ENCODE measurements at places on chromosomes 4 and X.

DNA sequence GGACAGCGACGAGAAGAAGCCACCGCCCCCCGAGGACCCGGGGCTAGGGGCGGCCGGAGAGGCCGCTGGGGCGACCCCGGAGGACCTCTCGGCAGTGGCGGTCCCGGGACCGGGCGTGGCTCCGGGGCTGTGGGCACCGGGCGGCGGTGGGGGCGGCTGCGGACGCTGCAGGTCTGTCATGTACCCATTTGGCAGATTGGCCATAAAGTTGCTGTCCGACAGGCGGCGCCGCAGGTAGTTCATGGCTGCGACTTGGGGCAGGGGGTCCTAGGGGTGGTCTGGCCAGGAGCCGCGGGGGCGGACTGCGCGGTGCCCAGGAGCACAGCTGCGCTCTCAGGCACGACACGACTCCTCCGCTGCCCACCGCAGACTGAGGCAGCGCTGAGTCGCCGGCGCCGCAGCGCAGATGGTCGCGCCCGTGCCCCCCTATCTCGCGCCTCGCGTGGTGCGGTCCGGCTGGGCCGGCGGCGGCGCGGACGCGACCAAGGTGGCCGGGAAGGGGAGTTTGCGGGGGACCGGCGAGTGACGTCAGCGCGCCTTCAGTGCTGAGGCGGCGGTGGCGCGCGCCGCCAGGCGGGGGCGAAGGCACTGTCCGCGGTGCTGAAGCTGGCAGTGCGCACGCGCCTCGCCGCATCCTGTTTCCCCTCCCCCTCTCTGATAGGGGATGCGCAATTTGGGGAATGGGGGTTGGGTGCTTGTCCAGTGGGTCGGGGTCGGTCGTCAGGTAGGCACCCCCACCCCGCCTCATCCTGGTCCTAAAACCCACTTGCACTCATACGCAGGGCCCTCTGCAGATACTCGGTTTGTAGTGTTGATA, at the start of gene SYN1:
Gene SYN1, minus strand, starts transcription at position 372 of the 817 bp plus-strand sequence. Its CDS starts 129 bp downstream, at position 243.
- DNase-seq, result peak; percentile 70

DNA sequence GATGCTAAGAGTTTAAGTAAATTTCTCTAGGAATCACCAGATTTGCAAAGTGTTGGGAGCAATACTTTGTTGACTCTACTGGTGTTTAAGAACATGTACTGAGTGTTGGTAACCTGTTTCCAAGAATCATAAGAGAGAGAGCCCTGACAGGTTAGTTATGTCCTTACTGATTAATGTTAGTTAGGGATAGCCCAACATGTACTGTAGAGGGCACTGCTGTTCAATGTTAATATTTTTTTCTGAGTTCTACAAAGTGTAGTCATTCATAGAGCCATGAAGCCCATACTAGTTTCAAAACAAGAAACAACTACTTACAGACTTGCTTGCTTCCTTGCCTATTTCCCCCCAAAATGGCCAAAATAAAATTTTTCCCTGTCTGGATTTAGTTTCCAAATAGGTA, 11.9 kb downstream of the TMPRSS11D start:
- DNase-seq, result peak; percentile 3

GRCh38 chr4:6031846-6032245, 13.6 kb upstream of the C4orf50 start:
- DNase-seq, result no peak

GRCh38 chr4:124899997-124900396, 187.5 kb upstream of the ANKRD50 start:
- DNase-seq, result no peak

GRCh38 chr4:64940698-64941097, 531.4 kb upstream of the TECRL start:
- DNase-seq, result no peak

DNA sequence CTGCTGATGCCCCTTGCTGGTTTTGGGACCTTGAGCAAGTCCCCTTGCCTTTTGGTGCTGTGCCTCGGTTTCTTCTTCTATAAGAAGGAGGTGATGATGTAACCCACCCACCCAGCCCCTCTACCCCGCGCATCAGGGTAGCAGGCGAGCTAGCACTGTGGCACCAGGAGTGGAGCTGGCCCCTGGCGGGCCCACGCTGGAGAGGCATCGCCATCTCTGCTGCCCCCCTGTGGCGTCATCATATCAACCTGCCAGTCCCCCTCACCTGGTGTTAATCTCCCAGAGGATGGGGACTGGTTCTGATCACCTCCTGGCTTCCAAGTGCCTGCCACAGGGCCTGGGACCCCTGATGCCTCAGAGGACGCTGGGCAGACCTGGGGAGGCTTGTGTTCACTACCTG, 6.3 kb upstream of the SORCS2 start:
- DNase-seq, result no peak

DNA sequence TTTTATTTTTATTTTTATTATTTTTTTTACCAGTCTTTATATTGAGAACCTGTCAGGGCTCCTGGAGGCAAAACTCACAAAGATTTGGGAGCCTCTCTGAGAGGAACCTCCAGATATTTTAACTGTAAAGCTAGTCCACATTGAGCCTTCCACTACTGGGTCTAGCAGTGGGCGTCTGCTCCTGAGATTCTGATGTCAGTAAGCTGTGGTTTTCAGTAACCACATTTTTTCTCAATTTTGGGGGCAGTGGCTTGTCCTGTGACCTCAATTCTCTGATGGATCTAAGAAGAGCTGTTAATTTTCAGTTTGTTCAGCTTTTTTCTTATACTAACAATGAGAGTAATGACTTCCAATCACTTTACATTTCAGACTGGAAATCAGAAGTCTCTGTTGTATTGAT, 23.6 kb upstream of the GPRASP1 start:
- no peak for DNase-seq

- peak; percentile 67 for DNase-seq
Measured at GRCh38 chr4:2934077-2934812, 29.0 kb downstream of the NOP14 start.

- no peak for DNase-seq
Measured at GRCh38 chr4:91243132-91243531, 1060.6 kb upstream of the GRID2 start.
